Effector CD4-positive, alpha-beta T cell (primary cell): ENCODE measurements at places on chromosomes 4 and X.

DNA sequence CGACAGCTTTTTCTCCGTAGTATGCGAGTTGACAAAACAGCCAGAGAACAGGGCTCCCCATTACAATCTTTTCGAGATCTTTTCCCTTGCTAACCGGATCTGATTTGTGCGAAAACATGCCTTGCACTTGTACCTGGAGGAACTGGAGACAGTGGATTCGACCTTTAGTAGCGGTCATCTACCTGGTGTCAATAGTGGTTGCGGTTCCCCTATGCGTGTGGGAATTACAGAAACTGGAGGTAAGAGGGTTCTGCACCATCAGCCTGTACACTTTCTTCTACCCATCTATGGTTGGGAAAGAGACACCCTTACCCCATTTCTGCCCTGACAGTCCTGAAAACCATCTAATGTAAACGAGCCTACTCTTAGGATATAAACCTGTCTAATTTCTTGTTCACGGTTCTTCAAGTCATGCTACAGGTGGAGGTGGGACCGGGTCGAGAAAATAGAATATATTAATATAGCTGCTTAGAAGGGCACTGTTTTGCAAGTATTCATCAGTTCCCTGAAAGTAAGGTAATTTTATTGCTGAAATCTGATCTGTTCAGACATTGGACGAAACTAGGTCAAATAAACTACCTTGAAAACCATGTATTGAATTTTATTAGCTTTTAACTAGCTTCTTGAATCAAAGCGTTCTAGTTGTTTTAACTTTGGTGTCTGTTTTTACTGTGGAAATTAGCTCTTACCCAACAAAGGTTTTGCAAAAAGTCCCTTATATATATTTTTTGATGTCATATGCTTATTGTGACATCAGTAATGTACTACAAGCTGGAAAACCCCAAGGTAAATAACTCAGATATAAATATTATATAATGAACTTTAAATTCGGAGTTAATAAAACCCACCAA lies 869 bp downstream of the TMEM184C start:
- no peak for DNase-seq

DNA sequence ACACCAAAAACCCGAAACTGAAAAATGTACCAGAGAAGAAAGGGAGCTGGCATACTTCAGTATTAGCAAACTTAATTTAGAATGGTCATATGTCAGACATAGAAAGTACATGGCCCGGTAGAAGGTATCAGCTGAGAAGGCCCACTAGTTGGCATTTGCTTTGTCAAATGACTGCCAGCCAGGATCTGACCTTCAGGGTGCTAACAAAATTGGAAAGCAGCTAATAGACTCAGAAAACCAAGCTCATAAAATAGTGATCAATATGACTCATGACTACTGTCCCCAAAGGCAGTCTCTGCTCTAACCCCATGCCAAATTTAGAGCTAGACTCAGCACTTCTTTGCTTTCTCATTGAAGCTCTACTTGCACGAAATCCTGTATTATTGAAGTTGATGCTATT lies 342.7 kb downstream of the PDGFC start:
- no peak for DNase-seq

DNA sequence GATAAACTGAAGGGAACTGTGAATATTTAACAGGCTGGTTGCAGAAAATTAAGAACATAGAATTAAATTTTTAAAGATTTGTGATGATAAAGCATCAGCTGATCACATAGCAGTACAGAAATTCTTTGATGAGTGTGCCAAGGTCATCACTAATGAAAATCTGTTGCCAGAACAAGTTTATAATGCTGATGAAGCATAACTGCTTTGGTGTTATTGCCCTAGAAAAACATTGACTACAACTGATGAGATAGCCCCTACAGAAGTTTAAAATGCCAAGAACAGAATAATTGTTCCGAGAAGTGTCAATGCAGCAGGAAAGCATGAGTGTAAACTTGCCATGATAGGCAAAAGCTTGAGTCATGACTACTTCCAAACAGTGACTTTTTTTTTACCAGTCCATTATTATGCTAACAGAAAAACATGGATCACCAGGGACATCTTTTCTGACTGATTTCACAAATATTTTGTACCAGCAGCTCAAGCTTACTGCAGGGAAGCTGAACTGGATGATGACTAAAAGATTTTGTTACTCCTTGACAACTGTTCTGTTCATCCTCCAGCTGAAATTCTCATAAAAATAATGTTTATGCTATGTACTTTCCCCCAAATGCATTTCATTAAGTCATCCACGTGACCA lies 1136.6 kb downstream of the FAT4 start:
- no peak for DNase-seq

GRCh38 chr4:27648416-27648815 lies 787.8 kb downstream of the STIM2 start:
- DNase-seq: no peak

DNA sequence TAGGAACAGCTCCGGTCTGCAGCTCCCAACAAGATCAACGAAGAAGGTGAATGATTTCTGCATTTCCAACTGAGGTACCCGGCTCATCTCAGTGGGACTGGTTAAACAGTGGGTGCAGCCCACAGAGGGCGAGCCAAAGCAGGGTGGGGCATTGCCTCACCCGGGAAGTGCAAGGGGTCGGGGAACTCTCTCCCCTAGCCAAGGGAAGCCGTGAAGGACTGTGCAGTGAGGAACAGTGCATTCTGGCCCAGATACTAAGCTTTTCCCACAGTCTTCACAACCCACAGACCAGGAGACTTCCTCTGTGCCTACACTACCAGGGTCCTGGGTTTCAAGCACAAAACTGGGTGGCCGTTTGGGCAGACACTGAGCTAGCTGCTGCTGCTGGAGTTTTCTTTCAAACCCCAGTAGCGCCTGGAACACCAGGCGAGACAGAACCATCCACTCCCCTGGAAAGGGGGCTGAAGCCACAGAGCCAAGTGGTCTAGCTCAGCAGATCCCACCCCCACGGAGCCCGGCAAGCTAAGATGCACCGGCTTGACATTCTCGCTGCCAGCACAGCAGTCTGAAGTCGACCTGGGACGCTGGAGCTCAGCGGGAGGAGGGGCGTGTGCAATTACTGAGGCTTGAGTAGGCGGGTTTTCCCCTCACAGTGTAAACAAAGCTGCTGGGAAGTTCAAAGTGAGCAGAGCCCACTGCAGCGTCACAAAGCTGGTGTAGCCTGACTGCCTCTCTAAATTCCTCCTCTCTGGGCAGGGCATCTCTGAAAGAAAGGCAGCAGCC lies 84.6 kb downstream of the THOC2 start:
- no peak for DNase-seq

GRCh38 chrX:9671998-9672397 lies 93.6 kb downstream of the GPR143 start:
- no peak for DNase-seq

DNA sequence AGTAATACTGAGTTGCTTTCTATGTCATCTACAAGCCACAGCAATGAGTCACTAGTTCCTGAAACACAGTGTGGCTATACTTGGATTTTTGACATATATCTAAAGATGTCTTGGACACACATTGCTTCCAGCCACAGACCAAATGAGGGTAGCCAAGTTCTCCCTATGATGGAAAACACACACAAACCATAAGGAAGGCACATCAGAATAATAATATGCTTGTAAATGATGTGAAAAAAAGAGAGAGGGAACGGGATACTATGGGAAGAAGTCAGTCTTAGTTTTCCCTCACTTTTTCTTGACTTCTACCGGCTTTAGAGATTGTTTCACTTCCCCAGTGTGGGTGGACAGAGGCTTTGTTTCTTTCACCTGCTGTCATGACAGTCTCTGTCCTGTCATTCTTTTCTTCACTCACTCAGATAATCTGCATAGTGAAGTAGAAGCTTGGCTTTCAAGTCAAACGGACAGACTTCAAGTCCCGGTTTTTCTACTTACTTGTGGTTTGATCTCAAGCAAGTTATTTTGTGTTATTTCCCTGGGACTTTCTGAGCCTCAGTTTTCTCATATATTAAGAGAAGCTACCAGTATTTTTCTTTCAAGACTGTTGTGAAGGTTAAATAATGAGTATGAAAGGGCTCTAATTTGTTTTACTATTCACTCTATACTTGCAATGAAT lies 34.7 kb downstream of the P2RY10 start:
- no peak for DNase-seq

- DNase-seq: no peak
Measured at GRCh38 chrX:47571215-47571614, 10.2 kb downstream of the ARAF start.

- DNase-seq: no peak
Measured at GRCh38 chr4:185792384-185793115, 19.4 kb downstream of the SORBS2 start.

GRCh38 chrX:134660627-134661026 lies 2.4 kb upstream of the PLAC1 start:
- no peak for DNase-seq

GRCh38 chr4:1241936-1242505 lies 6.9 kb downstream of the CTBP1 start:
- no peak for DNase-seq

- DNase-seq: no peak
Measured at GRCh38 chr4:88458104-88458740, 1.3 kb downstream of the HERC5 start.

- DNase-seq: peak; percentile 38
Measured at GRCh38 chr4:48578132-48578968, 88.3 kb downstream of the ZAR1 start.

GRCh38 chr4:187608001-187608421 lies 387.6 kb upstream of the ZFP42 start:
- DNase-seq: no peak

GRCh38 chr4:128715616-128716015 lies 93.9 kb upstream of the JADE1 start:
- no peak for DNase-seq

DNA sequence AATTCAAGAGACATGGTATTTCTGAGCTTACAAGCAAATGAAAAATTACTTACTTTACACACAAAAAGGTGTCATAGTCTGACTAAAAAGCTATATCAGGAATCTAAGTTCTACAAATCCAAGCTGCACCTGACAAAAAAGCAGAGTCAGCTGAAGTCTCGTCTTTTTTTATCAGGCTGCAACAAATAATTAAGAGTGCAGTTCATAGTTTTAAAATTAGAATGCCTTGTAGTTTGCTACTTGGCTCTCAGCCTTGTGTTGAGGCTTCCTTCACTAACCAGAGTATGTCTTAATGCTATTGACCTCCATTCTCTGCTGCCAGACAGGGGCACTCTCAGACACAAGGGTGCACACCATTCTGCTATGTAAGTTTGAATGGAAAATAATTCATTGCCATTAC lies 940.7 kb downstream of the PCDH7 start:
- no peak for DNase-seq

DNA sequence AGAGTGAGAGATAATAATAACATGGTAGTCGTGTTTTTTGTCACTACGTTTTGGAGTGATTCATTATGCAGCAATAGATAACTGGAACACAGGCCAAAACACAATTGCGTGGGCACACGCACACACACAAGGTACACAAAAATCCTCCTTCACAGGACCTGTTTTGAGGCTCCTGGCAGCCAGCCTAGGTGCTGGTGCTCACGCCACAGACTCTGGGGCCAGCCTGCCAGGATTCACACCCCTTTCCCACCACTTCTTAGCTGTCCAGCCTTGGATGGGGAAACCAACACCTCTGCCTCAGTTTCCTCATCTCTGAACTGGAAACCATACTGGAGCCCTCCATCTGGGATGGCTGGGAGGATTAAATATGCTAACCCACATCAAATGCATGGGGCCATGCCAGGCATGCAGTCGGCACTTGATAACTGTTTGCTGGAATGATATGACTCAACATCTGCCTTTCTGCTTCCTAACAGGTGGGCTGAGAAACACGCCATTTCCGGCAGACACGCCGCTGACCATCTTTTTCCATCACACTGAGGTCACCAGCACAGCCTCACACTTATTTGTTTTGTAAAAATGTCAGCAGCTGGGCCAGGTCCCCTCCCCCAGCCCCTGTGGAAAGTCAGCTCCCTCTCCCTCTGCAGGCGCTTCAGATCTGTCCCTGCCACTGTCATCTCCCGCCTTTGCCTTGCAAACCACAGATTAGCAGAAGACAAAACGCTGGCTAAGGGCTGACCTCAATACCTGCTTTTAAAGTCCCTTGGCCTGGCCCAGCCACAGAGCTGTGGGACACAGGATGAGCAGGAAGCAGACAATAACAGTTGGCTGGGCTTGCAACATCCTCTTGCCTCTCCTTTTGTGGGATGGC lies 237.5 kb downstream of the BCOR start:
- peak; percentile 56 for DNase-seq

GRCh38 chrX:118530219-118530911 lies 34.8 kb downstream of the DOCK11 start:
- DNase-seq: no peak

DNA sequence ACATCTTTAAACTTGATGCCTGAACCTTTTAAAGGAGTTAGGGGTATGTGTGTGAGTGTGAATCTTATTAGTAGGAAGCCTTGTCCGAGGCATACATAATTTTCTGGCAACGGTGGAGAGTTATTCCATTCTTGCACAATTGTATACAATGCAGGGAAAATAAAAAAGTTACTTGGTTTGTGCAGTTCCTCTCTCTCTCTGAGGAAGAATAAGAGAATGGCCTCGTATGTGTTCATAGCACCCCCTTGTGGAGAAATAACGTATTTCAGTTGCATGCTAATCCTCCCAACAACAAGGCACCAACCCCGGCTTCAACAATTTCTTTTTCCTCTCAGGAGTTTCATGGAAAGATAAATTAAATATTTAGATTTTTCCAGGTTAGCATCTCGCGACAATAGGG lies 33.7 kb upstream of the FGF13 start:
- DNase-seq: peak; percentile 7
